ENCODE measurements at places on chromosomes 13 and 19. TPM values are rescaled to one million over a fixed set of nuclear protein-coding genes. Genes with fewer than 3 reads are reported as not detected.

GRCh38 chr19:928471-929202, 2.8 kb downstream of the ARID3A start:
- no peak for DNase-seq

- DNase-seq = peak; percentile 55
These were observed 27.3 kb downstream of the NUMBL start for GRCh38 chr19:40662925-40663694.

GRCh38 chr19:38930776-38931520, at the start of gene MRPS12:
TSS of gene MRPS12 (plus strand) at chr19:38930944. CDS start at chr19:38931295, 351 bp downstream.
- DNase-seq = peak; percentile 97

- peak; percentile 84 for DNase-seq
These were observed 24.6 kb downstream of the DNM2 start for GRCh38 chr19:10742476-10742875.

DNA sequence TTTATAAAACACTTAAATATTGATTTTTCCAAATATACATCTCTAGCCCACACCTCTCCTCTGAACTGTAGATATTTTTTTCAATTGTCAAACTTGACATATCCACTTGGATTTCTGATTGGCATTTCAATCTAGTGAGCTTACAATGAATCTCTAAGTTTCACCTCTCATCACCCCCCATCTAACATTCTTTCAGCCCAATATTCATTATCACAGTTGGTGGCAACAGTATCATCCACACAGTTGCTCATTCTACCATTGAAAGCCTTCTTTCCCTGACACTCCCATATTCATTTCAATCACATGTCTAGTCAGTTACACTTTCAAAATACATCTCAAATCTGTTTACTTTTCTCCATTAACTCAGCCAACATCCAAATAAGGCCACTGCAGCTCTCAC, 385.2 kb downstream of the PCDH20 start:
- DNase-seq = no peak

- DNase-seq = no peak
These were observed 16.5 kb downstream of the AP2S1 start for GRCh38 chr19:46834121-46834520.

DNA sequence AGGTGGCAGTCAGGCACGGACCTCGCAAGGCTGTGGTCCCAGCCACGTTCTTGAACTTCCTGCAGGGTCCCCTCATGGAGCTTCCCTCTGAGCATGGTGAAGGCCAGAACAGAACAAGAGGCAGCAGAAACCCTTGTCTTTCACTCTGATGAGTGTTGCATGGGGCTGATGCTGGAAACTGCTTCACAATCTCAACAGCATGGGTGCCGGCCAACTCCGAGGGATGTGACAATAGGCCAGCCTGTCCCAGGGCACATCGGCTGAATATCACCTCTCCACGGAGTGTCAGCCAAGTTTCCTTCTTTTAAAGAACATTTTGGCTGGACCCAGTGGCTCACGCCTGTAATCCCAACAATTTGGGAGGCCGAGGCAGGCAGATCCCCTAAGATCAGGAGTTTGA, 173.9 kb downstream of the FOXO1 start:
- DNase-seq = no peak

DNA sequence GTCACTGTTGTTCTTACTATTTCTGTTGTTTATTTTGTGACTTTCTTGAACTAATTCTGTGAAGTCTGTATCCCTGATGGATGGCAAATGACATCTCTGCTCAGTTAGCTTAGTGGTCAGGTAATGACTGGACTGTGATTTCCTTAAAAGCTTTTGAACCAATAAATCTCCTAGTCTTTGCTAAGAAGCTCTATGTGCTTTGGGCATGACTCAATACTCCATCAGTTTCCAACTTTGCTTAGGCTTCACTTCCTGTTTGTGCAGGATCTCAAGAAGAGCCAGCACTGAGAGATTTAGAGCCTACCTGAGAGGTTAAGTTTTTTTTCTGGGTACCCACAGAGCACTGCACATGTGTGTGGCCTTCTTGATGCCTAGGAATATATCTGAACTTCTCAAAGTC, 329.7 kb upstream of the HTR2A start:
- DNase-seq = no peak

DNA sequence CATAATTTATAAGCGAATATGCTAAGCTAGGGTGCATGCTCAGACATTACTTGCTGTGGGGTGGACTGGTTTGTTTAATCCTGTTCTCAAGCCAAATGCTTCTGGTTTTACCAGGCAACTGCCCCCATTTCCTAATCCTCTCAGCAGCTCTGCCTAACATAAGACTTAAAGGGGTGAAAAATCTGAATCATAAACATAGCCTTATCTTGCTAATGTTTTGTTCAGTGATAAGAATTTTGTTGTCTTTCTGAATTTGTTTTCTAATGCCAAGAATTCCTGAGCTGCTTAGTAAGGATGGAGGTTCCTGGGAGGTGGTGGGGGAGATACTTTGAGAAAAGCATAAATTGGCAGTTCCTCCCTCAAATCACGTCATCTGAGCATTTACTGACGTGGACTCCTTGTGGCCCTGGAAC, 42.7 kb downstream of the ING1 start:
- no peak for DNase-seq

- DNase-seq = no peak
These were observed 1194.0 kb downstream of the PCDH9 start for GRCh38 chr13:66036024-66036614.

GRCh38 chr13:32976912-32977311, 39.3 kb upstream of the KL start:
- no peak for DNase-seq

DNA sequence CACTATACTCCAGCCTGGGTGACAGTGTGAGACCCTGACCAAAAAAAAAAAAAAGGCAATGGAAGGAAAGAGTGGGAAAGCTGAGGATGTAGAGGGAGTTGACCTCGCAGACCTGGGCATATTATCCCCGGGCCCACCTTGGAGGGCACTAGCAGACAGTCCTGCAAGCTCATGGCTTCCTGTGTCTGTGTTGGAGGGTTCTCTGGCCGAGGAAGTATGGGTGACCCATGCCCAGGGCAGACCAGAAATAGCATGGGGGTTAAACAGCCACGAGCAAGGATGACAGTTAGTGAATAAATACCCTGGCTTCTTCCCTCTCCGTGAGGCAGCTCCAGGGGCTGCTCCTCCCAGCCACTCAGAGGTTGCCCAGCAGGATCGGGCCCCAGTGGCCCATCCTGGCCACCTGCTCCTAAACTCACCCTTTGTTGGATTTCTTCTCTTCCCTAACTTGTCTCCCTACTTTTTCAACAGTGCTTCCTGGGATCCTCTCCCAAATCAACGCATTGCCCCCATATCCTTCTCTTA, 485.8 kb downstream of the ZNF536 start:
- no peak for DNase-seq

GRCh38 chr13:30796132-30796572, 60.8 kb downstream of the ALOX5AP start:
- DNase-seq = no peak

DNA sequence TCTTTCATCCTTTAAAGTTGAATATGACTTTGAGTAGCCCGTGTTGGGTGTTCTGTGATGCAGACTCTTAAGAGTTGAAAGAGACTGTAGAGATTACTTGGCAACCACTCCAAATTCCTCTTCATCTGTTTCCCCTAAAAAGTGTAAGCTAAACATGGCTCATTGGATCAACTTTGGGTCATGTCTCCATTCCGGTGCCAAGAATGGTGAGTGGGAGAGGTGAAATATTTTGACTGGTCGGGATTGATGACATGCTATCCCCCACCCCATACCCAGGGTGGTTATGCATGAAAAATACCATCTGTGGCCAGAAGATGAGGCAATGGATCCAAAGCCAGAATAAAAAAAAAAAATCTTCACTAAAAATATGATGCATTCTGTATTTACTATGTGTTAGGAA, 281.3 kb upstream of the SOX21 start:
- DNase-seq = no peak

- no peak for DNase-seq
These were observed 20.3 kb downstream of the POP4 start for GRCh38 chr19:29626386-29626785.

- no peak for DNase-seq
These were observed 65.4 kb downstream of the TUBGCP3 start for GRCh38 chr13:112522578-112522977.

DNA sequence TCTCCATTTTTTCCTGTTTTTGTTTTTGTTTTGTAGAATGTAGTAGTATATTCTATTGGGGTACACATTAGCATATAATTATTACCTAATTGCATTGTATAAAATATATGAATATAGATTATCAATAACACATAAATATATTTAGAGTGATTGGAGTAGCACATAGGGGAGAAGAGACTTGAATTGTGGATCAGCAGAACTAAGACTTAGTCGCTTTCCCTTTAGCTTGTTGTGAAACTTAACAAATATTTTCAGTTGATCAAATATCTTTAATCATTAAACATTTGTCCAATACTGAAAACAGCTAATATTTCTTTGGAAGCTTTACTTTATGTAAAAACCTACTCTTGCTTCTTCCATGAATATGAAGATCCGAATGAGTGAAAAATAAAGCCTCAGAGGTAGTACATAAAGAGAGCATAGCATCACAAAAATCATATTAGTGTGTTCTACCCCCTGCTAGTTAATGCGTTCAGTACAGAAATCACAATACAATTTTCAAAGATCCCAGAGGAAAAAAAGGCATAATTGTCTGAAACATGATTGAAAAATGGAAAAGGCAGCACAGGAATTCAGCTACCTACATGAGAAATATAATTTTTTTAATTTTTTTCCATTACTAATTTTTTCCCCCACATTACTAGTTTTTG, 1348.0 kb upstream of the PRR20A start:
- DNase-seq = no peak

GRCh38 chr13:98688373-98688772, 64.1 kb downstream of the SLC15A1 start:
- no peak for DNase-seq

GRCh38 chr19:51020988-51021651, 1.6 kb upstream of the KLK10 start:
- peak; percentile 11 for DNase-seq

GRCh38 chr13:88806438-88806837, 1135.3 kb downstream of the SLITRK5 start:
- DNase-seq = no peak

DNA sequence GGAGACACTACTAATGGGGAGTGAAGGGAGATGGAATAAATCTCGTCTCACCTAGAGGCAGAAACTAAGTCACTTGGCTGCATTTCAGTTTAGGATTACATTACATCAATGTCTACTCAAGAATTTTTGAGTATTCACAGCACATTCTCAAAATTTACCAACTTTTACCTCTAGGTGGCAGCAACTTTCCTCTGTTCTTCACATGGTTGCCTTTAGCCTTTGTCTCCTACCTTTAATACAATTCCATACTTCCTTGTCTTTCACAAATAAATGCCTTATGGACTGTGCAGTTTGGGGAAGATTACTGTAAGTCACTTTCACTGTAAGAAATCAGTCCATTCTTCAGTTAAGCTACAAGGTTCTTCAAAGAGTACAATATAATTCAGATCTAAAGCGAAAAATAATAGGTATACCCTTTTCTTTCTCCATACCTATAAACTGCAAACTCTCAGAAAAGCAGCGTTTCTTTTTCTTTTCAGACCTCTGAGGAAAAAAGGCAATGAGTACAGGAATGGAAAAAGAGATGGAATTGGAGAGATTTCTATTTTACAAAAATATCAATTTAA, 379.4 kb downstream of the KLF12 start:
- DNase-seq = peak; percentile 17

GRCh38 chr13:88456151-88456550, 785.0 kb downstream of the SLITRK5 start:
- no peak for DNase-seq

GRCh38 chr13:25190771-25191170, 18.7 kb upstream of the AMER2 start:
- no peak for DNase-seq

GRCh38 chr13:51275101-51275500, 52.9 kb downstream of the FAM124A start:
- no peak for DNase-seq

DNA sequence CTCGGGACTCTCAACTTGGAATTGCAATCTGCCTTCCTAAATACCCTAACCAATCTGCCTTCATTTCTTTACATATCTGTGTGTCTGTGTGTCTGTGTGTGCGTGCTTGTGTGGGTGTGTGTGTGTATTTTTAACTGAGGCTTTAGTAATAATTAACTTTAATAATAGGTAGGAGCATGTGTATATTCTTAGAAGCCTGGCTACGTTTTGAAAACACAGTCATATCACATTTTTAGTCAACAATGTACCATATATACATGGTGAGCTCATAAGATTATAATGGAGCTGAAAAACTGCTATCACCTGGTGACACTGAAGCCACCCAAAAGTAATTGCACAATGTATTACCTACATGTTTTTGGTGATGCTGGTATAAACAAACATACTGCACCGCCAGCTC, 65.4 kb upstream of the ATXN8OS start:
- DNase-seq = no peak

DNA sequence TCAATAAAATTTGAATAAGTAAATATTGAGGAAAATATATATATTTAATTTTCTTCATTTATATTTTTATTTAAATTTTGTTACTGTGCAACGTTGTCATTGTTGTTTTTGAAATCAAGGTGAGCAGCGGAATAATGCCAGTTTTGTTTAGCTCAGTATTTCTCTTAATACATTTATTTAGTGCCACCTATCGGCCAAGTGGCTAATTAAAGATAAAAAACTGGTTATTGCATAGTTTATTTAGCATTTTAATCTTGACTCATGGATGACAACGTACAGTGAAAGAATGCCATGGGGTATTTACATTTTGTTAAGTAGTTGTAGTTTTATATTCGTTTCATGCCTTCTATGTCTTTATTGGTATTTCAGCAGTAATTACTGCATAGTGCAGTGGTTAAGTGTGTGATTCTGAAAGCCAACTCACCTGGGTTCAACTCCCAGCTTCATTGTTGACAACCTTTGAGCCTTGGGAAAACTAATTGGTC, 265.9 kb downstream of the MYO16 start:
- no peak for DNase-seq

- DNase-seq = no peak
These were observed 25.3 kb downstream of the CLEC4M start for GRCh38 chr19:7788178-7788932.

Gene PODNL1
- 0.13 TPM for total RNA-seq

Gene ZFP28
- 10.4 TPM for total RNA-seq

Gene ATXN8OS
- total RNA-seq = not detected

Gene DZIP1
- total RNA-seq = 23.8 TPM

Gene FCAR
- total RNA-seq = not detected

Gene PCID2
- total RNA-seq = 53.4 TPM

Gene ZNF582
- 2.3 TPM for total RNA-seq

Gene SYCN
- not detected for total RNA-seq

Gene LILRB1
- total RNA-seq = not detected

Gene ZNF221
- 7.7 TPM for total RNA-seq

Gene FARP1
- 16.3 TPM for total RNA-seq

Gene SMARCA4
- total RNA-seq = 92.8 TPM

Gene KLF1
- not detected for total RNA-seq

Gene ACP5
- total RNA-seq = 1.2 TPM

Gene PROZ
- not detected for total RNA-seq

Gene EXOC3L2
- total RNA-seq = 1.6 TPM

Gene ZNF534
- not detected for total RNA-seq

Gene APLP1
- total RNA-seq = 4.0 TPM

Measured in pulmonary artery endothelial cell (primary cell).